ENCODE measurements at places on chromosomes 13 and 19.

DNA sequence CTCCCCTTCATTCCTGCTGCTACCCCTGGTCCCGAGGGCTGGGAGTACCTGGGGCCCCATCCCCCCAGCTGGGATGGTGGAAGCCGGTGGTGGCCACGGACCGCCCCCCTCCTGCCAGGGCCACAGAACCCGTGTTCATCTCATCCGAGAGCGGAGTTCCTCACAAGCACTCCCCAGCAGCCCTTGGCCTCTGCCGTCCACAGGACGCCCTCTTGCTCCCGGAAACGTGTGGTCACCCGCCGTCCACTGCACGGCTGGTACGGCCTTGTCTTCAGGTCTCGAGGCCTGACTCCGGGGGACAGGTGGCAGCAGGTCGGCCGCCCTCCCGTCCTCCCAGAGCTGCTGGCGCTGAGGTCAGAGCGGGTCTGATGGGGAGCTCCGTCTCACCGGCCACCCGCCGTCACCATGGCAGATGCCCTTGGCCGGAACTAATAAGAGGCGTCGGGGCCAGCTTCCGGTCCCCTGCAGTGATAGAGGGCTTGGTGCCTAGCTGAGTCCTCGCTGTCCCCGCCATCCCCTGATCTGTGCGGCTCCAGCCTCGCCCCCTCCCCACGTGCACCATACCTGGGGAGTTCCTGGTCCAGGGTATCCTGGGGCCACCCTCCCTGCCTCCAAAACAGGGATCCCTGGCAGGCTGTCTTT, 16.5 kb upstream of the CSNK1G2 start:
- no peak for DNase-seq

DNA sequence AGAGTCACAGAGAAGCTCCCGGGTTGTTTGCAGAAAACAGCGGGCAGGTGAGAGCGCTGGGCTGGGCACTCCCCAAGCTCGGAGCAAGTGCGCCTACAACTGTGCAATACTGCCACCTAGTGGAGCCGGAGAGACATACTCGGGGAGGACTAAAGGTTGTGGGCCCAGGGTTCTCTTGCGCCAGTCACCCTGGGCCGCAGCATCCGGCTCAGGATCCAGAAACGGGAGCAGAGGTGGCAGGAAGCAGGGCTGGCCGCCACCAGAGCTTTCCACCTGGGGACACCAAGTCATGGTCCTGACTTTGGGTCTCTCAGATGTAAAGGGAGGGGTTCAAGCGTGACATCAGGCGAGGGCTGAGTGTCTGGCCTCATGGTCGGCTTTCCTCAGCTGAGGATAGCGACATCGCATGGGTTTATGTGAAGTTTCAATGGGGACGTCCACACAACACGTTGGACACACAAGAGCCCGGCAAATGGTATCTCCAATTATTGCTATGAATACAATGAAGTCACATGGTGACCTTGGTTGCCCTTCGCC, 11.2 kb upstream of the KLK4 start:
- no peak for DNase-seq

GRCh38 chr13:73142071-73142470, 83.3 kb downstream of the KLF5 start:
- no peak for DNase-seq

DNA sequence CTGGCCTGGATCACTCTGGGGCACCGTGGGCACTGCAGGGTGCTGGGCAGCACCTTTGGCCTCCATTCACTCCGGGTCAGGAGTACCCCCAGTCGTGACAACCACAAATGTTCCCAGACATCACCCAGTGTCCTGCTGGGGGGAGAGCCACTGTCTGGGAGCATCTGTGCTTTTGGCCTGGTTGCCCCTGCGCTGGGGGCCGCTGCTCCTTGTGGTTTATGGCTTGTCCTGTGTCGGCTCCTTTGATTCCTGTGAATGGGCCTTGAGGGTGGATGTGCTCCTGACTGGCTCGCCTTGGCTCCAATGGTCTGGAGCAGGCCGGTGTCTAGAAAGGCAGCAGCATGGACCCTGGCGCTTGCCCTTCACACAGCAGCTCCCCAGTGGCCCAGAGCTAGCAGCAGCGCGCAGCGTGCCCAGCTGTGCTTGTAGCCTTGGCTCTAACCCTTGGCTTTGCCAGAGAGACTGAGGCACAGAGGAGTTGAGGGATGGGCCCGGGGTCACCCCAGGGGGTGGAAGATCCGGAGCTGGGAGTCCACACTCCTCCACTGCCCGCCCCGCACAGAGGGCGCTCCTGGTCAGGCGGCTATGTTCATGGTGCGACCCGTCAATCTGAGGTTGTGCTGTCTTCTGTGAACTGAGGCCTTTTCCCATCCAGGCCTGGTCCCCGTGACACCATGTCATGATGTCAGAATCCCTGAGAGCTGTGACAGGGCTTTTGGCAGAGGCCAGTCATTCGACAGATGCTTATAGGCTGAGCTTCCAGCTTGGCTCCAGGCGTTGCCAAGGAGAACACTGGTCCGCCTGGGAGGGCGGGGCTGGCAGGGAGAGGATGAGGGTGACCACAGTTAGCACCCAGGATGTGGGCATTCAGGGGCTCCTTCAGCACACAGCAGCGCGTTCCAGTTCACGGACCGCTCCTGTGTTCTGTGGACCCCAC, 4.1 kb downstream of the DAZAP1 start:
- DNase-seq = no peak

DNA sequence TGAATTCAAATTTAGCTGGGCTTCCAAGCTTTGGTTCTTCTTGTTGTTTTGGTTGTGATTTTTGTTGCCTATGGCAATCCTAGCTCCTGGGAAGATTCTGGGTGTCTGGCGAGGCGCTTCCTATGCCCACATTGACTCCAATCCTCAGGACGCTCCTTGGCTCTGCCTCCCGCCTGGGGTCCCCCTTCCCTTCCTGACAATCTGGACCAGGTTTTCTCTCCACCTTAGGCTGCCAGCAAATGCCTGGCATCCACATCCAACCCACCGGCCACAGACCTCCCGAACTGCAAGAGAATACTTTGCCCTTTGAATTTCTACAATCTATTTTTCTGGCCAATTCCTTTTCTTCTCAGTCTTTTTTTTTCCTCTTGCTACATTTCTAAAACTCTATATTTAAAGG, 186.9 kb upstream of the UBL3 start:
- no peak for DNase-seq

DNA sequence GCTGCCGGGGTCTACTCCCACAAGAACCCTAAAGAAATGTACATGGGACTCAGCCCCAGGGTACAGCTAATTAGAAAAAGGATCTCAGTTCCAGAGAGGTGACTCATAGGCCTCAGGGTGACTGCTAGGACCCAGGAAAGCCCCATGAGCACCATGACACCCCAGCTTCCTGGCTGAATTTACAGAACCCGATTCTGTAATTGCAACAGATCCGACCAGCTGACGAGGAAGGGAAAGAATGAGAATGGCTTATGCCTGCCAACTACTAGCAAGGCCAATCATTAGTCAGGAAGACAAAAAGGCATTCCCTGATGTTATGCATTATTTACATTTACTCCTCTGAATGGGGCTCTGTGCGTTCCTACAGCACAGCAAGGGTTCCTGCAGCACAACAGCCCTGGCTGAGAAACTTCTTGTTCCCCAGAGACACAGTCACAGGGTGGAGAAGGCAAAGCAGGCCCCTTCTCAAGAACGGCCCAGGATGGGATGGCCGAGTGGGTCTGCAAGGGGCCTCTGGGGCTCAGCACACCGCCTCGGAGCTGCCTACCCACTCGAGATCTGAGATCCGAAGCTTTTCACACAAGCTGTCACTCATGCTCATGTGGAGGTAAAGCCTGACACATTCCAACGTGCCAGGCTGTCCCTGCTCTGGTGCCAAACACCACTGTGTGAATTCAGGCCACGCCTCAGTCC, 27.2 kb downstream of the PBX4 start:
- DNase-seq = no peak

DNA sequence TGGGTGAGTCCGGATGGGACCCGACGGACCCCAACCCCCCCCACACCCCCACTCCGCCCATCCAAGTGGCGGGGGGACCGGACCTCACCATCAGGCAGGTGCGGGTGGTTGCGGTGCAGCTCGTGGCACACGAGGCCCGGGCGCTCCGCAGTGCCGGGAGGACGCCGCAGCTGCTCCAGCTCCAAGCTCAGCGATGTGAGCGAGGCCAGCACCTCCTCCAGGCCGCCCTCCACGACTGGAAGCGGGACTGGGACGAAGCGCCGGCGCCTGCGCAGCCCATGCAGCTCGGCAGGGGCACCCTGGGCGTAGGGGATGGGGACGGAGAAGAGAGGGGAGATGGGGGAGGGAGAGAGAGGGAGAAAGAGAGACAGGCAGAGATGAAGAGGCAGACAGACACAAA, 30.1 kb upstream of the OLFM2 start:
- no peak for DNase-seq

DNA sequence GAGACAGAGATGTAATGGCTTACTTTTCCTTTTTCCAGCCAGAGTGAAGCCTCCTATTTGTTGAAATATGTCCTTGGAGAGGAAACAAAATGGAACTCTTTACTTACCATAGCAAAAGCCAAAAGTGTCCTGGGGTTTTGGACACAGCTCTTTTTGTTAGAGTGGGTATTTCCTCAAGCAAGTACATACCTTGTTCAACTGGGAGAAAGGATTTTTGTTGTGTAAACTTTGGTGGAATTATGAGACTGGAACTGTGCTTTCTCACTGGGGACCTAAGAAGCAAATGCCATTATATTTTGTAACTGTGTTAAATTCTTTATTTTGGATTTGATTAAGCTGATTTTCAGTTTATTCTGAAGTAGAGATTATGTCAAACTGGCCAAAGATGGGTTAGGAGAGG, 58.4 kb downstream of the CYSLTR2 start:
- DNase-seq = no peak

- no peak for DNase-seq
Measured at GRCh38 chr13:28373810-28374209, 121.1 kb downstream of the FLT1 start.

DNA sequence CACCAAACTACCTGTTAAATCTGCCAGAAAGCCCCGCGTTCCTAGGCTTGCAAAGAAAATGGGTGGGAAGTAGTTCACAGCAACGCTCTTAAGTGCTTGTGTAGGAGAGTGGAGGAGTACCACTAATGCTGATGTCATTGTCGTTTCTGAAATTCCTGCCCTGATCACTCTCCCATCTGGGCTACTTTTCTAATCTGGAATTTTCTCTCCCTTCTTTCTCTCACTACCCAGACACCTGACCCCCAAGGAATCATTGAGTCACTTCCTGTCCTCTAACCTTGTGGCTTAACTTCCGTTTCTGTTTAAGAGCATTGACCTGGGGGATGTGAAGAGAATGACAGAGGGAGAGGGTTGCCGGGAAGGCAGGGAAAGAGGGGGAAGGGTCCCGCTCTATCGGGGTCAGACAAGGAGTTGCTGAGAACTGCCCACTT, 98.7 kb downstream of the STARD13 start:
- no peak for DNase-seq

- no peak for DNase-seq
Measured at GRCh38 chr19:14514215-14514863, 3.9 kb downstream of the DNAJB1 start.

- no peak for DNase-seq
Measured at GRCh38 chr19:55646889-55647731, 902 bp upstream of the CCDC106 start.
